ENCODE measurements at places on chromosomes 5 and 9. TPM values are rescaled to one million over a fixed set of nuclear protein-coding genes. Genes with fewer than 3 reads are reported as not detected.

DNA sequence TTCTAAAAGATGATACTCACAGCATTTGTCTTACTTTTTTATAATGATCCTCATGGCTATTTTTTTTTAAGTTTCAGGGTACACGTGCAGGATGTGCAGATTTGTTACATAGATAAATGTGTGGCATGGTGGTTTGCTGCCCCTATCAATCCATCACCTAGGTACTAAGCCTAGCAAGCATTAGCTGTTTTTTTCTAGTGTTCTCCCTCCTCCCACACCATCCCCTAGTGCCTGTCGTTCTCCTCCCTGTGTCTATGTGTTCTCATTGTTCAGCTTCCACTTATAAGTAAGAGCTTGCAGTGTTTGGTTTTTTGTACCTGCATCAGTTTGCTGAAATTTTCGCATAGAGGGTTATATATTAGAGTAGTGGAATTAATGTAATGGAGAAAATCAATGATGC lies 189.1 kb upstream of the CDH12 start:
- H3K4me3 ChIP-seq = no peak overlapping the region

DNA sequence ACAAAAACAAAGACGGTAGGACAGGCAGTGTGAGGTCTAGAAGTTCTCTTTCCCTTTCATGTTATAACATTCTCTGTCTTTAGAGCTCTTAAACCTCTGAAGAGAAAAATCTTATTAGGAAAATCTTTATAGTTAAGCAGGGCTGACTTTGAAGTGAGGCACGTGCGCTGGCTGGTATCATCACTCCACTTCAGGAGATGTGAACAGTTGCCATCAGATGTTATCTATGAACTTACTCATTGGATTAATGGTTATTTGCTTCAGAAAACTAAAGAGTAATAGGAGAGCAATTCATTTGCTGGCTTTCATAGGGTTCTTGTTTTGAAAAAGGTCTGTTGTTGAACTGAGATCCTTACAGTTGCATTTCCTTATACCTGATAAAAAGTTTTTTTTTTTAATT lies 25.7 kb downstream of the LRRTM2 start:
- no peak overlapping the region for H3K27ac ChIP-seq
- DNase-seq = no peak
- no peak overlapping the region for H3K4me3 ChIP-seq
- no peaks in the 10 kb centered on the region for H3K4me1 ChIP-seq
- no peaks in the 10 kb centered on the region for H3K36me3 ChIP-seq

GRCh38 chr5:59795141-59795540 lies 98.4 kb downstream of the PDE4D start:
- no peaks in the 10 kb centered on the region for H3K27me3 ChIP-seq
- H3K27ac ChIP-seq = no peak overlapping the region
- H3K4me1 ChIP-seq = no peaks in the 10 kb centered on the region
- no peaks in the 10 kb centered on the region for H3K36me3 ChIP-seq
- no peak overlapping the region for H3K4me3 ChIP-seq
- DNase-seq = no peak

DNA sequence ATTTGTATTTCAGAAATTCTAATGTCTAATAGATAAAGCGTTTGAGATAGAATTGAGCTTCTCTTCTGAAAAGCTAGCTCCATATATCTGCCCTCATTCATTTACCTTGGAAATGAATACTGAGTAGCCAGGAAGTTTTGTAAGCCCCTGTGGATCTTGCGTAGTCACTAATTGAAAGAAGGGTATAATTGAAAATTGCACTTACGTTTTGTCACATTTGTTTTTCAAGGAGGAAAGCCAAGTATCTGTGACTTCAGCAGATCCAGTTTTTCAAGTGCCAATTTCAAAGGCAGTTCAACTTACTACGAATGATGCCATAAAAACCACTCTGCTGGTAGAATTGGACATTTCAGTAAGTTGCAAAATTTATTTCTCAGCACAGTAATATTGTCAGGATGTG lies 14.0 kb downstream of the MTRR start:
- no peak overlapping the region for H3K27ac ChIP-seq
- H3K36me3 ChIP-seq = peaks cover 27% of the 10 kb centered on the region
- no peaks in the 10 kb centered on the region for H3K4me1 ChIP-seq
- DNase-seq = no peak
- H3K4me3 ChIP-seq = no peak overlapping the region

DNA sequence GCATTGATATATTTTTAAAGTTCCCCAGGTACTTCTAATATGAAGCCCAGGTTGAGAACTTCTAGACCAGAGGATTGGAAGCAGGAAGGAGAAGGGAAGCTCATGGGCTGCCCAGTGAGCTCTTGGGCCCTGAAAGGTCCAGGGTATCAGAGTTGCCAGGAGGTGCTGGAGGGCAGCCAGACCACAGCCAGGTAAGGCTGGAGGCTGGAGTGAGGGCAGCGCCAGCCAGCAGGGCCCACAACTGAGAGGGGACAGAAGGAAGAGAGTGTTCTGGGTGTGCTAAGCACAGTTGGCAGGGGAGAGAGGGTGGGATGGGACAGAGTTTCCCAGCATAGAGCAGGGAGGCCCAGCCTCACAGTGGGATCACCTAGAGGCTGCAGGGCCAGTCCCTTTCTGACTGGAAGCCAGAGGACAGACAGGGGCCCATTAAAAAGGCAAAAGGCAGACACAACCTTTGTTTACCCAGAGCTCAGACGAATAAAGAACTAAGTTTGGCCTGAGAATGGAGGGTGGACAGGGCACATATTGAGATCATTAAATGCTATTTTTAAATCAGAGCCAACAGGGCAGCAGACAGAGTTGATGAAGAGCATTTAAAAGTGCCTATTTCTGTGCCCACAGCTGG lies 94.9 kb downstream of the PDE8B start:
- H3K4me3 ChIP-seq = no peak overlapping the region
- no peaks in the 10 kb centered on the region for H3K36me3 ChIP-seq
- no peak for DNase-seq
- H3K27me3 ChIP-seq = no peaks in the 10 kb centered on the region
- H3K27ac ChIP-seq = no peak overlapping the region

DNA sequence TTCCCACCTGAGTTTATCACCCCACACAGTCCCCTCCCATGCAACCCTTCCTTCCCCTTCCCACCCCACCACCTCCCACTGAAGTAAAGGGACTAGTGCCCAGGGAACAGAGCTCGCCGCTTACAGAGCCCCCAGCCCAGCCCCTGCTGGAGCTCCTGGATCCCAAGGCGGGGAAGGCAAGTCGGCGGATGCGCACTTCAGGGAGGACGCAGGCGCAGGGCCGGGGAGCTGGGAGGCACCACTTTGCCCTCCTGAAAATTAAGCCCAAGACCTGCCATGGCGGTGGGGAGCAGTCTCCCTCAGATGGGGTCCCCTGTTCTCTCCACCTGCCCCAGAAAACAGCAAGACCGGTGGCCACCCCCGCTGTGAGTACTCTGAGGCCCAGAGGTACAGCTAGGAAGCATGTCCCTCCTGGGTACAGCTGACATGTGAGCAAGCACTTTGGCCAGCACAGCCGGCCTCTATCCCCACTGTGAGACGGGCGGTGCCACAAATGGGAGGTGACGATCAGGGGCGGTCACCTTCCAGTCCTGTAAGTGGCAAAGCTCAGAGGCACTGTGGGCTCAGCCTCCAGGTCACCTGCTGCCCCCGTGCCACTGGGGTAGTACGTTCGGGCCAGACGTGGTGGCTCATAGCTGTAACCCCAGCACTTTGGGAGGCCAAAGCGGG lies 45.9 kb downstream of the COL23A1 start:
- H3K4me1 ChIP-seq = peaks cover 28% of the 10 kb centered on the region
- DNase-seq = no peak
- no peak overlapping the region for H3K27ac ChIP-seq
- H3K36me3 ChIP-seq = no peaks in the 10 kb centered on the region
- H3K27me3 ChIP-seq = no peaks in the 10 kb centered on the region
- no peak overlapping the region for H3K4me3 ChIP-seq

GRCh38 chr5:83595217-83595616 lies 123.7 kb downstream of the VCAN start:
- H3K27me3 ChIP-seq = no peaks in the 10 kb centered on the region
- no peaks in the 10 kb centered on the region for H3K4me1 ChIP-seq
- no peak for DNase-seq
- H3K4me3 ChIP-seq = no peak overlapping the region

GRCh38 chr5:179357031-179357430 lies 11.8 kb upstream of the ADAMTS2 start:
- H3K27ac ChIP-seq = no peak overlapping the region
- no peaks in the 10 kb centered on the region for H3K4me1 ChIP-seq
- DNase-seq = no peak

- no peaks in the 10 kb centered on the region for H3K27me3 ChIP-seq
- no peak for DNase-seq
- H3K4me3 ChIP-seq = no peak overlapping the region
- no peaks in the 10 kb centered on the region for H3K4me1 ChIP-seq
Measured at GRCh38 chr9:132647355-132647754, 22.4 kb downstream of the DDX31 start.

GRCh38 chr5:88778736-88779135 lies 104.2 kb downstream of the MEF2C start:
- DNase-seq = no peak
- H3K36me3 ChIP-seq = no peaks in the 10 kb centered on the region
- no peaks in the 10 kb centered on the region for H3K4me1 ChIP-seq

DNA sequence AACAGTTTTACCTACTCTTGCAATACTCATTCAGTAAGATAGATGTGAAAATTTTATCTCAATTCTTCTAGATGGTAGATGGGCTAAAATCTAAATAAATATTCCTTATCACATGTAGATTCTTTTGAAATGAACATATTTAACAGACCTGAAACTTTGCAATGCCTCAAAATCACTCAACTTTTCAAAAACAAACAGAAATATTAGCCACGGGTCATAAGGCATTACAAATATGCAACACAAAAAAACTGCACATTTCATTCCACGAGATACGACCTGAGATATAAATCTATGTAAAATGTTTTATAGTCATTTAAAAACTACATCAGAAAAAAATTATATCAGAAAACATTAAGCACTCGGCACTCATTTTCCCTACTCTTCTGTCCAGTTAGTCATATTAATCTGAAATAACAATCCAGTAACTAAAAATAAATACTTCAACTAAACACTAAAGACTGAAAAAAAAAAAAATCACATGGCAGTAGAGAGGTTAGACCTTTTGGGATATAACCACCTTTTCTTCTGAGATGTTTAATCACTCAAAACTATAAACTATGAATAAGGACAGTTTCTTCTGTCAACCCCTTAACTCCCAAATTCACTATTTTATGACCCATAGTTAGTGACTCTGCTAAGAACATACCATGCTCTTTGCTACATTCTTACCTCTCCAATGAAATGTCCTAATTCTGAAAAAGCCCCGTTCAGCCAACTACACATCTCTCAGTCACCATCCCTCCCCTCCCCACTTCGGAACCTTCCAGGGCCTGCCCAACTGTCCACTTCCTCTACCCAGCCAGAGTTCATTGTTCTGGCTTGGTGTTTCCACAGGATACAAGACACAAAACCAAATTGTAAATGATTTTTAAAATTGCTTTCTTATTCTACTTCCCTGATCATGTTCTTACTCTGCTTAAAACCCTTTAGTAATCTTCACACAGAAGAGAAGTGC lies 6.4 kb downstream of the HOMER1 start:
- no peak overlapping the region for H3K4me3 ChIP-seq
- peaks cover 7% of the 10 kb centered on the region for H3K4me1 ChIP-seq
- H3K27me3 ChIP-seq = peaks cover 3% of the 10 kb centered on the region
- no peak for DNase-seq

- no peak for DNase-seq
- H3K36me3 ChIP-seq = no peaks in the 10 kb centered on the region
- no peak overlapping the region for H3K27ac ChIP-seq
- H3K4me1 ChIP-seq = no peaks in the 10 kb centered on the region
- no peaks in the 10 kb centered on the region for H3K27me3 ChIP-seq
Measured at GRCh38 chr9:100092066-100092465, 6.7 kb downstream of the ERP44 start.

DNA sequence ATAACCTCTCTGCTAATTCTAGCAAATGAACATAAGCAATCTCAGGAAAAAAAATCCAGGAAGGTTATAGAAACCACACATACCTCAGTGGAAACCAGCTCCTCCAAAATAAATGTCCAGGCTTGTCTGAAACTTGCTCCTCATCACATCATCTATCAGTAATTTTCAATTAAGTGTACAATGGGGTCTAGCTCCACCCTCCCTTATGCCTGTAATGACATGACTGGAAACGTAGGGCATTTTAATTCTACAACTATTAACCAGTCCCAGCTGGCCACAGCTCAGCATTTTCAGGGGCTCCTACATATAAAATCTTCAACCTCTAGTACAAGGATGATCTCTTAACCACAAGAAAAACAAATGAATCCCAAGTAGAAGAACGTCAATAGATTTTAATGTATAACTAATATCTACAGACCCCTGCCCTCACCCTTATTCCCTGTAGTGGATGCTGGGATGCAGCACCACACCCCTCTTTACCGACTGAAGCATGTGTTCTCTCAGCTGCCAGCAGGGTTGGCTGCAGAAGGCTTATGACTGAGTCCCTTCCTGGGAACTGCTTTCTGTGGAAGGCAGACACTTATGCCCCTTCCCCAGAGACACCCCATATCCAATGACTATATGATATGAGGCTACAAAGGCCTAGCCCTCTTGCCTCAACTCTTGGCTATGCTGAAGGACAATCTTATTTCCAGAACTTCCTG lies 6.8 kb downstream of the TSSK1B start:
- H3K4me3 ChIP-seq = no peak overlapping the region
- no peaks in the 10 kb centered on the region for H3K27me3 ChIP-seq
- no peaks in the 10 kb centered on the region for H3K4me1 ChIP-seq
- no peak overlapping the region for H3K27ac ChIP-seq
- no peaks in the 10 kb centered on the region for H3K36me3 ChIP-seq

- H3K36me3 ChIP-seq = no peaks in the 10 kb centered on the region
- H3K27me3 ChIP-seq = peaks cover 2% of the 10 kb centered on the region
- H3K4me3 ChIP-seq = no peak overlapping the region
- peaks cover 32% of the 10 kb centered on the region for H3K4me1 ChIP-seq
Measured at GRCh38 chr9:124511891-124512805, 4.9 kb upstream of the NR5A1 start.

DNA sequence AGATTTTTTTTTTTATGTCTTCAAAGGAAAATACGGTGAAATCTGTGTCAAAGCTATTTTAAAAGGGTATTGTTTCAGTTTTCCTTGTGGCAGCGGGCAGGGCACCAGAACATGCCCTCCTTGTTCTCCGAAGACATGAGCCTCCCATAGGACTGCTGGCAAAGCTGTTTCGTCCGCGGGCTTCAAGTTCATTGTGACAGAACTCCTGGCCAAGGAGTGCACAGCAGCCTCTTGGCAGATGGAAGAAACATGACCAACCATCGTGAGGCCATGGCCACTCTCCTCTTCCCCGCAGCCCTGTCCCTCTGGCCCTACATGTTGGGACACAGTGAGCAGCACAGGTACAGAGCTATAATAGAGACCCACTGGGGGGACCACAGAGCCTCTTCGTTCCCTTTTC lies 99.5 kb downstream of the AOPEP start:
- no peak for DNase-seq
- no peak overlapping the region for H3K27ac ChIP-seq
- no peak overlapping the region for H3K4me3 ChIP-seq

- no peaks in the 10 kb centered on the region for H3K36me3 ChIP-seq
- H3K4me1 ChIP-seq = peaks cover 16% of the 10 kb centered on the region
- DNase-seq = peak; percentile 26
- no peak overlapping the region for H3K27ac ChIP-seq
- H3K27me3 ChIP-seq = no peaks in the 10 kb centered on the region
- peak overlapping the region; percentile 12 for H3K4me3 ChIP-seq
Measured at GRCh38 chr5:95709967-95710650, 21.0 kb upstream of the RHOBTB3 start.

- H3K4me1 ChIP-seq = peaks cover 13% of the 10 kb centered on the region
- no peak for DNase-seq
- H3K27me3 ChIP-seq = no peaks in the 10 kb centered on the region
Measured at GRCh38 chr9:128340691-128341434, 536 bp downstream of the SLC27A4 start.

WWC1 gene
- 20.2 TPM for total RNA-seq

HACD4 gene
- total RNA-seq = 3.7 TPM

PCDHGA1 gene
- total RNA-seq = 1.4 TPM

IFNA14 gene
- not detected for total RNA-seq

RABEPK gene
- 19.5 TPM for total RNA-seq

Data from spinal cord (tissue), 10 donors.